ENCODE measurements at places on chromosomes 2 and 18.

GRCh38 chr2:165402162-165402561 lies 67.3 kb upstream of the CSRNP3 start:
- DNase-seq, result no peak

DNA sequence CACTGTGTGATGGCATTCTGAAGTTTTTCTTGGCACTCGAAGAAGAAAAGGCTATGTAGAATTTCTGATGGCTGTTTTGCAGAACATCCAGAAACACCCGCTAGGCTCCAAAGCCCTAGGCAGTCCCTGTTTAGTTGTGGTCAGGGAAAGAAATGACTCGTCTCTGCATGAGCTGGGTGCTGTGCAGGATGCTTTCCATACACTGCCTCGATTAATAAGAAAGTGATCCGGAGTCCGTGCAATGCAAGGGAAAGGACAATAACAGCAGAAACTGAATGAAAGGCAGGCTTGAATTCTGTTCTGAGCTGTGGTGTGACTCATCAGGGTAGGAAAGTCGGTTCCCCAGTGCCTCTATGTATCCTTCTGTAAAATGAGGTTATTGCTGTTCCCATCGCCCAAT lies 18.7 kb downstream of the MAPRE3 start:
- no peak for DNase-seq

GRCh38 chr2:101253703-101254450 lies 1.2 kb downstream of the CNOT11 start:
- no peak for DNase-seq

- DNase-seq, result no peak
Measured at GRCh38 chr2:40004336-40004735, 225.3 kb upstream of the THUMPD2 start.

- no peak for DNase-seq
Measured at GRCh38 chr2:226902041-226902966, 66.5 kb downstream of the RHBDD1 start.

- DNase-seq, result no peak
Measured at GRCh38 chr2:128781585-128782385, 463.1 kb upstream of the HS6ST1 start.

- no peak for DNase-seq
Measured at GRCh38 chr2:202542142-202542541, 92.6 kb upstream of the FAM117B start.

DNA sequence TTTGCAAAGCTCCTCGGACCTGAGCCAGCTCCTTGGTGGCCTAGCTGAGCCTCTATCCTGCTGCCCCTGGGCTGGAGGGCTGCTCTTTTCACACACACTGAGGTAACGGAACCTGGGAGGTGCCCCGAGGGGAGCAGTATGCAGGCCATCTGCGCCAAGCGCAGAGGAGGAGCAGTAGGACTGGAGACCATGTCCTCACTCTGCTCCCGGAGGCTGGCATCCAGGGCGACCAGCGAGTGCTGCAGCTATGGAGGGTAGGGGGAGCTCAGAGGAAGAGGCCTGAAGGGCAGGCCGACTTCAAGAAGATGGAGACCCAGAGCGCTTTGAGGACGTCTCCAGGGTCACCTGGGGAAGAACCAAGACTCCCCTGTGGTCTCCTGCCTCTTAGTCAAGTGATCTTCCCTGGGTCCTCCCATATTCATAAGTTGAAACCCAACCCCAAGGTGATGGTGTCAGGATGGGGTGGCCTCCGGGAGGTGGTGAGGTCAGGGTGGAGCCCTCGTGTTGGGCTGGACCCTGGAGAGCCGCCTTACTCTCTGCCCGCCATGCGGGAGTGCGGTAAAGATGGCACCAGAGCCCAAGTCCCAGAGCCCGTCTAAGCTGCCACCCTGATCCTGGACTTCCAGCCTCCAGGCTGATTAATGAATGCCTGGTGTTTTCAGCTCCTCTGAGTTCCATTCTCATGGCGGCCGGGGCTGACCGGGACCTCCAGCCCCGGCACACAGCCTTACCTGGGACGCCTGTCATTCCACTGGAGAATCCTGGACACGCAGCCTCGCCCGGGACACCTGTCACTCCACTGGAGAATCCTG lies 160.7 kb downstream of the NDUFA10 start:
- no peak for DNase-seq

DNA sequence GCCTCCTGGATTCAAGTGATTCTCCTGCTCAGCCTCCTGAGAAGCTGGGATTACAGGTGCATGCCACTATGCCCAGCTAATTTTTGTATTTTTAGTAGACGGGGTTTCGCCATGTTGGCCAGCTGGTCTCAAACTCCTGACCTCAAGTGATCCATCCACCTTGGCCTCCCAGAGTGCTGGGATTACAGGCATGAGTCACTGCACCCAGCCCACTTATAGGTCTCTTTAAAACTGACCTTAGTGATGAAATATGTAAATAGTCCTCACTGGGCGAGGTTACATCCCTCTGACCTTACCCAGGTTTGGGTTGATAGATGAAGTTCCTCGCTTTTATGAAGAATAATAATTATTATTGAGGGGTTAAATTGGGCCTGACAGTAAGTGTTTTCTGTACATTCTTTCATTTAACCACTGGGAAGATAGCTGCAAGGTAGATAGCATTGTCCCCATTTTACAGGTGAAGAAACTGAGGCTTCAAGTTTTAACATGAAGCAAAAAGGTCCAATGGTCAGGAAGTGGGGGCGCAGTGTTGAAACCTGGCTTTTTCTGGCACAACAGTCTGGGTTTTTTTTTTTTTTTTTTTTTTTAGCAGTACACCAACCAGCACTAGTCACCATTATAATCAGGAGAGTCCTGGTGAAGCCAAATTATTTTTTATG lies 174.8 kb upstream of the EPAS1 start:
- DNase-seq, result no peak

DNA sequence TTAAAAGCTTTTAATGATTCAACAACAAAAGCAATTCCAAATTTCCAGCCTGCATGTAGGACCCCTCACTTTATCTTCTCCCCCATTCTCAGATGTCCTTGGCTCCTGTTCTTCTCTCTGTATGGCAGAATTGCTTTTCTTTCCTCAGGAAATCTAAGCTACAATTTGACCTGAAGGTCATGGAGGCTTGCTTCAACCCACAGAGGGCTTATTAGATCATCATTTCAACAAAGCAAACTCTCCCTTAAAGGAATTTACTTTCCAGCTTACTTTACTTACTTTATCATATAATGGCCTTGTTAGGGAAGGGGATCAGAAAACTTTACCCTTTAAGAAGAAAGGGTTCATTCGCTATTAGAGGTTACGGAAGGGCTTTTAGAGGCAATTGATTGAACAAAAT lies 211.5 kb downstream of the RAD51AP2 start:
- no peak for DNase-seq

DNA sequence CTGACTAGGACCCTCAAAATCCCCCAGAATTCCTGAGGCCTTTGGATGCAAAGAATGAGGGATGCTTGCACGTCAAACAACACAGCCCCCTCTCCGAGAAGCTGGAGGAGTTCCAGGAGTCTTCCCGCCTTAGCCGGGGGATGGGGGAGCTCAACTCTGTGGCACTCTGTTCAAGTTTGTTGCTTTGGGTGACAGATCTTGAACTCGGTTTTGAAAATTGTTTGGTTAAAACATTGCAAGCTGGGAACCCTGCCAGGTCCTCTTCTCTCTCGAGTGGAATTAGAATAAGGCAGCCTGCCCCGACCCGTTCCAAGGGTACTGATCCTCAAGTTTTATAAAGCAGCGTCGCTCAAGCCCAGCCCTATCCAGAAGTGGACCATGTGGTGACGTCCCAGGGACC lies 244.1 kb downstream of the LOXHD1 start:
- no peak for DNase-seq

- no peak for DNase-seq
Measured at GRCh38 chr2:116737951-116738350, 1076.5 kb upstream of the DDX18 start.
